LHCN-M2 (cell line): ENCODE measurements at places on chromosomes 4 and X.

- DNase-seq = peak; percentile 76
These were observed 572.0 kb downstream of the INPP4B start for GRCh38 chr4:142274137-142274536.

- no peak for DNase-seq
These were observed 31.0 kb upstream of the PLK4 start for GRCh38 chr4:127849505-127850234.

GRCh38 chrX:110786486-110786885, 9.1 kb downstream of the CHRDL1 start:
- no peak for DNase-seq

- no peak for DNase-seq
These were observed 25.9 kb downstream of the ADH1A start for GRCh38 chr4:99264927-99265326.

DNA sequence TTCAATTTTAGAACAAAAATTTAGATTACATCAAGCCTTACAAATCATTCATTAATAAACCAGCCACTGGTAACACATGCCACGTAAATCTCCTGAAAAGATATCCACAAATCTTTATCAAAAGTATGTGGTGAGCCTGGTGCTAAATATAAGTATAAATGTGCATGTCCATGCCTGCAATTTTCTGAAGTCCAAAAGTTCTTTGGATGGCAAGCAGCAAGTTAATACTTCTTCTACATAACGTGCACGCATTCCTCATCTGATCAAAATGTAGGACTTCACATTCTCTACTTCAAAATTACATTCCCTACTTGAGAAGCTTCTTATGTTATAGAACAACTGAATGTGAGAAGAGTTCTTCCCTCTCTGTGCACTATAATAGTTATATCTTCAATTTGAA, 49.8 kb downstream of the HHIP start:
- DNase-seq = no peak

GRCh38 chr4:38153387-38153760, 193.2 kb downstream of the PTTG2 start:
- DNase-seq = no peak
